CD4-positive, alpha-beta memory T cell (primary cell): ENCODE measurements at places on chromosomes 12 and 14. TPM values are rescaled to one million over a fixed set of nuclear protein-coding genes. Genes with fewer than 3 reads are reported as not detected.

KIF5A gene
- total RNA-seq, result 0.96 TPM

TM7SF3 gene
- 29.2 TPM for total RNA-seq

STON2 gene
- not detected for total RNA-seq

ASPG gene
- not detected for total RNA-seq

SPTB gene
- total RNA-seq, result 0.09 TPM

DNA sequence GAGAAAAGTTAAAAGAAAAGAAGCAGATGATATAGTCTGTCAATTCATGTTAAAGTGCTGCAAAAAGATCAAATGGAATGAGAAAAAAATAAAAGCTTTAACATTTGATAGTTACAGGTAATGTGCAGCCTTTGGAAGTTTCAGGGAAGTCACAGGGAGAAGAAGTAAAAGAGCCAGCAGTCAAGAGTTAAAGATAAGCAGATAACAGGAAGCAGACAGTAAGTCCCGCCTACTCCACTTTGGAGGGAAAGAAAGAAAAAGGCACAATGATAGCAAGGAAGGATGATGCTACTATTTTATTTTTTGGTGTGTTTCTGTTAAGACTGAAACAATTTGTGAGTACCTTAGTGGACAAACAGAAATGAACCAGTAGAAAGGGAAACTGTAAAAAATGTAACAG, 111.1 kb upstream of the KRR1 start:
- H3K4me1 ChIP-seq, result no peaks in the 10 kb centered on the region
- no peak overlapping the region for H3K27ac ChIP-seq
- H3K27me3 ChIP-seq, result no peaks in the 10 kb centered on the region

DNA sequence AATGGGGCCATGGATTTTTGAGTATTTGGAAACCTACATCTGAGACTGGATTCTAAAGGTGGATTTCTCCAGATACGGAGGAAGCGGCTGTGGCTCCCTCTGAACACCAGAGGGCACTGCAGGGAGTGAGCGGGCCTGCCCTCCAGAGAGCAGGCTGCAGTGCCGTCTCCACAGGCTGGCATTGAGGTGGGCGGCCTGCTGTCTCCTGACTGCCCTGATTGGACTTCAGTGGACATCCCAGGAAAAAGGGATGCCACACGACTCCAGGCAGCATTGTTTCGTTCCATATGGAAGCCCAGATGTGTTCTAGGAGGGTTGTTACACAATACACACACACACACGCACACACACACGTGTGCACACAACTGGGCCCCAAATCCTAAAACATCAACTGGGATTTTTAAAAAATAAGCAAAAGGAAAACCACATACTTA, 20.9 kb upstream of the ANO2 start:
- H3K4me1 ChIP-seq, result no peaks in the 10 kb centered on the region
- H3K36me3 ChIP-seq, result no peaks in the 10 kb centered on the region
- no peak overlapping the region for H3K27ac ChIP-seq

DNA sequence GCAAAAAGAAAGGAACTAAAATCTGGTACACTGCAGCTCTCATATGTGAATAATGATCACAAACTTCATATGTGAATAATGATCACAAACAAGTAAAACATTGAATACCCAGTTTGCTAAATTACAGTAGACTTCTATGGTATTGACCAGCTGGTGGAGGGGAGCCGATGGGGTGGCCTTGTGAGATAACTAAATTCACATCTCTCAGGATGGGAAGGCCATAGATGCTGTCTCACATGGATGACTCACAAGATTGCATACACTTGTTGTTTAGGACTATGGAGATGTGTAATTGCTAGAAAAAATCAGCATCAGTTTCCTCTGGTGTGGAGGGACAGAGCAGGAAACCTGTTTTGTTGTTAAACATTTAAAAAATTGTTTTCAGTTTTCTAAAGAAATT, 49.2 kb downstream of the ACACB start:
- H3K27ac ChIP-seq, result no peak overlapping the region
- H3K36me3 ChIP-seq, result no peaks in the 10 kb centered on the region
- H3K4me1 ChIP-seq, result no peaks in the 10 kb centered on the region
- no peak overlapping the region for H3K4me3 ChIP-seq

DNA sequence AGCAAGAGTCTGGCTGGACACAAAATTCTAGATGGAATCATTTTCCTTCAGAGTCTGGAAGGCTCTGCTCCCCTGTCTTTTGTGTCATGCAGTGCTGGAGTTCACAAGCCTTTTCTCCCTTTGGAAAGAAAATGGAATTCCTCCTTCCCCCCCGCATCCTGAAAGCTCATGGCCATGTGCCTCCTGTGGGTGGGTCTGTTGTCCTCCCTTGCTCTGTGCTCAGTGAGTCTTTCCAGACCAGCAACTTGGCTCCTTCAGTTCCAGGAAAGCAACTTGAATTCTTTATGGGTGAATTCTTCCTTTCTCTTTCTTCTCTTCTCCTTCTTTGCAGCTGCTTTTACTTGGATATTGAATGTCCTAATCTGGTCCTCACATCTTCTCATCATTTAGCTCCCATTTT, 70.2 kb downstream of the TUNAR start:
- H3K27me3 ChIP-seq, result no peaks in the 10 kb centered on the region
- H3K4me1 ChIP-seq, result no peaks in the 10 kb centered on the region
- no peak overlapping the region for H3K27ac ChIP-seq
- no peak overlapping the region for H3K4me3 ChIP-seq
- H3K36me3 ChIP-seq, result no peaks in the 10 kb centered on the region
- no peak for DNase-seq

DNA sequence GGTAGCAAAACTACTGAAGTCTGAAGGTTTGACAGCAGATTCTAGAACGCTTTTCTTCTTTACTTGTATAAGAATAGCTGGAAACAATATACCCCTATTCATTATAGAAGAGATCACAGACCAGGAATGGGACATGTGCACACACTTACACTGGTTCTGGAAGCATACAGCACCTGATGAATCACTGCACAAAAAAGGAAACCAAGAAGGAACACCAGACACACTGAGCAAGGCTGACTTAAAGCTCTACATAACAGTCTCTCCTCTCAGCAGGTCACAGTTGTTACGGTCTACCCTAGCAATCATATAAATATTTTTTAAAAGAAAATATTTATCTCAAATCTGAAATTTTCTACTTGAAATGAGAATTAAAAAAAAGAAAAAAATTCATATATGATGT, 13.5 kb downstream of the ATP2B1 start:
- H3K27ac ChIP-seq, result no peak overlapping the region
- no peak for DNase-seq
- H3K36me3 ChIP-seq, result no peaks in the 10 kb centered on the region
- H3K4me3 ChIP-seq, result no peak overlapping the region

DNA sequence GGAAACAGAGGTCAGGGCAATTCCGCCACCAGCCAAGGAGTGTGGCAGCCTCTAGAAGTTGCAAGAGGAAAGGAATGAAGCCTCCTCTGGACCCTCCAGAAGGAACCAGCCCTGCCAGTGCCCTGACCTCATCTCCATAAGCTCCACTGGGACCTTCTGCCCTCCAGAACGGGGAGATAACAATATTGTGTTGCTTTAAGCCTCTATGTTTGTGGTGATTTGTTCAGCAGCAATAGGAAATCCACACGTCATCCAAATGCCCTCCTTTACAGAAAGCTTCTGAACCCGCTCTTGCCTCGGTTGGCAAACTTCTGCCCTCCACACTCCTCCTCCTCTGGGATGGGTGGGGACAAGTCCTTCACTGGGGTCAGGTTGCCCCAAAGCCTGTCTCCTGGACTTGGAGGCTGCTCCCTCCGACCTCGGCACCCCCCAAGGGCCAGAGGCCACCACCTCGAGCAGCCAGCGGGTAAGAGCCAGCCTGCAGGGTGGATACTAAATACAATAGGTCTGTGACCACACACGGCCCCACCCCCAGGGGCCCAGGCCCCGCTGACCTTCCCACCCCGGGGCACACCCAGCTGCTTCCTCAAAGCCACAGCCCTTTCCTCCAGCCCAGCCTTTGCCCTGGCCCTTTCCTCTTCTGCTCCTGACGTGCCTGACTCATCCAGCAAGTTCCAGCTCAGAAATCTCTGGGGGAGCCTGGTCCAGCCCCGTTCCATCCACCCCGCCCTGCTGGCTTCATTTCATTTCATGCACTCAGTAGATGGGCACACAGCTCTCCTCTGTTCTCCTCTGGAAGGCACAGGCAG, 58.7 kb upstream of the NCOR2 start:
- DNase-seq, result no peak
- no peak overlapping the region for H3K4me3 ChIP-seq
- no peak overlapping the region for H3K27ac ChIP-seq
- H3K4me1 ChIP-seq, result no peaks in the 10 kb centered on the region

DNA sequence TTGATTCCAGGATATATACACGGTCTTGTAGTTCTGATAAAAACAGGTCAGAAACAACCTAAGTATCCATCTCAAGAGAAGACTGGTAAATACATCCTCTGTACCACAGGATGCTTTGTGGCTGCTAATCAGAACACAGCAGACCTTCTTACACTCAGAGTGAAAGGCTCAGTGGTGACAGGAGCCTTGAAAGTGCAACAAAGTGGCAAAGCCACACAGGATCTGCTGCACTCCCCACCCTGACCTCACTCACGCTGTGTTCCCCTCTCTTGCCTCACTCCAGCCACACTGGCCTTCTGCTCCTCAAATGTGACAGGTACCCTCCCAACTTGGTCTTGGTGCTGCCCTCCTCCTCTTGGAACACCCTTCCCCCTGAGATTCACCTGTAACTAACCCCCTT, 98.1 kb upstream of the GRIP1 start:
- no peaks in the 10 kb centered on the region for H3K27me3 ChIP-seq
- no peaks in the 10 kb centered on the region for H3K36me3 ChIP-seq
- DNase-seq, result peak; percentile 30

- no peak overlapping the region for H3K4me3 ChIP-seq
- H3K4me1 ChIP-seq, result peaks cover 4% of the 10 kb centered on the region
- no peaks in the 10 kb centered on the region for H3K36me3 ChIP-seq
- DNase-seq, result no peak
These were observed 34.1 kb downstream of the TMCC3 start for GRCh38 chr12:94616203-94616729.

GRCh38 chr14:94681300-94682060, 69.3 kb downstream of the SERPINA3 start:
- no peaks in the 10 kb centered on the region for H3K27me3 ChIP-seq
- no peaks in the 10 kb centered on the region for H3K36me3 ChIP-seq
- H3K4me1 ChIP-seq, result no peaks in the 10 kb centered on the region
- H3K4me3 ChIP-seq, result no peak overlapping the region
- H3K27ac ChIP-seq, result no peak overlapping the region

DNA sequence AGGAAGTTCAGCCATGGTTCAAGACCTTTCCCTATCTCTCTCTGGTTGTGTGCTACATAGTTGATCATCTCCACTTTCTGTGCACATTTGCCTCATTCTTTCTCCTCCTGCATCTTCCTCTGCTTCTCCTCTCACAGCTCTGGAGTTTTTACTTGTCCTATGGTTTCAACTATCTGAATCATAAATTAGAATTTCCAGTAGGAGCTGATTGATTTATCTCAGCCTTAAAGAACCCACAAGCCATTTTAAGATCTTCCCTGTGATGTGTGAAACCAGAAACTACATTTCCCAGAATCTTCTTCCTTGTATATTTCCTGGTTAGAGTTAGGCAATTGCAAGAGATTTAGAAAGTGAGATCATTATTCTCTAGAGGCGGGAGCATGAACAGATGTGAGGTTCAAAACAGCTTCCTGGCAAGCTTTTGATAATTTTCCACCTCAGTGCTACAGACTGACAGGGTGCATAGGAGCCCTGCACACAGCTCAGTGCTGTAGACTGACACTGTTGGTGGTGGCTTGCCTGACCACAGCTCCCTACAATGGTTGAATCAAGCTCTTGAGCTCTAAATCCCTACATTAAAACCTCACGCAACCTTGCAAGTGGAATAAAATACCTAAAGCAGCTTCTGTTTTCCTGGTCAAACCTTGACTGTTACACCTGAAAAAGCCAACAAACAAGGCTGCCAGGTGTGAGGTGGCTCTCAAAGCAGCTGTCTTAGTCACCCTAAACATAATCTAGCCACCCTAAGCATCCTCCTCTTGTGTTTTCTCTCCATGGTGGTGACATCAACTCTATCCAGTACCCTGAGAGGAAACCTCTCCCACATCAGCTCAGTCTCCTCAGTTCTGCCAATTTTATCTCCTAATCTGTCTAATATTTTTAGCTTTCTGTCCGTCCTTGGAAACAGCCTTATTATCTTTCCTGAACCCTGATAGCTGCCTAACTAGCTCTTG, 21.5 kb upstream of the IFNG start:
- no peak overlapping the region for H3K4me3 ChIP-seq
- H3K4me1 ChIP-seq, result peaks cover 51% of the 10 kb centered on the region
- H3K36me3 ChIP-seq, result no peaks in the 10 kb centered on the region
- H3K27me3 ChIP-seq, result no peaks in the 10 kb centered on the region
- peak; percentile 63 for DNase-seq

DNA sequence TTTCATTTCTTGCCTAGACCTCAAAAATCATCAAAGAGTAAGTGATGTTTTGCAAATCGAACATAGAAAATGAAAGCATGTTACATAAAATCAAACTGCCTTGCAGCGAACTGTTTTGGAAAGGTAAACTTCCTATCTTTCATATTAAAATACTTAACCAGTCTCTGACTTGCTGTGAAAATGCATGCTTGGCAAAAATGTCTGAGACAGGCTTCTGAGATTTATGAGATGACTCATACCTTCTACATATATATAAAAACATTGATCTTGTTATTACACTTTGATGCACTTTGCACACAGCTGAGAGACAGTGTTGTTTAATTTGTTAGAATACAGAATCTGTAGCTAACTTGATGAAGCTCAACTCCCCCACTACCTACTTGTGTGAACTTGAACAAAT, 179.1 kb downstream of the KITLG start:
- DNase-seq, result no peak
- H3K4me1 ChIP-seq, result no peaks in the 10 kb centered on the region
- H3K27me3 ChIP-seq, result no peaks in the 10 kb centered on the region
- no peaks in the 10 kb centered on the region for H3K36me3 ChIP-seq
- no peak overlapping the region for H3K4me3 ChIP-seq

GRCh38 chr12:2750185-2750584, 44.6 kb upstream of the FKBP4 start:
- no peak overlapping the region for H3K4me3 ChIP-seq
- no peak for DNase-seq
- no peaks in the 10 kb centered on the region for H3K4me1 ChIP-seq
- H3K36me3 ChIP-seq, result no peaks in the 10 kb centered on the region
- no peak overlapping the region for H3K27ac ChIP-seq

GRCh38 chr14:92471919-92472318, 41.7 kb upstream of the RIN3 start:
- H3K4me3 ChIP-seq, result no peak overlapping the region
- H3K4me1 ChIP-seq, result no peaks in the 10 kb centered on the region
- H3K27me3 ChIP-seq, result no peaks in the 10 kb centered on the region

GRCh38 chr14:30582376-30582775, 23.4 kb downstream of the G2E3 start:
- no peak overlapping the region for H3K27ac ChIP-seq
- H3K4me1 ChIP-seq, result peaks cover 2% of the 10 kb centered on the region
- H3K36me3 ChIP-seq, result peaks cover 4% of the 10 kb centered on the region
- no peak overlapping the region for H3K4me3 ChIP-seq

DNA sequence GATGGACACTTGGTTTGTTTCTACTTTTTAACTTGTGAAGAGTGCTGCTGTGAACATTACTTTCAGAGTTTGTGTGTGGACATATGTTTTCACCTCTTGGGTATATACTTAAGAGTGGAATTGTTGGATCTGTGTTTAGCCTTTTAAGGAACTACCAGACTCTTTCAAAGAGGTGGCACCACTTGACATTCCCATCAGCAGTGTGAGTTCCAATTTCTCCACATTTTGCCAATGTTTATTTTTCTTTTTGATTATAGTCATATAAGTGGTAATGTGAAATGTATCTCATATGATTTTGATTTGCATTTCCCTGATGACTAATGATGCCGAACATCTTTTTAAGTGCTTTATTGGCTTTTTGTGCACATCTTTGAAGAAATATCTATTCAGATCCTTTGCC, 44.8 kb downstream of the ARHGAP5 start:
- no peak overlapping the region for H3K27ac ChIP-seq
- H3K4me3 ChIP-seq, result no peak overlapping the region
